ENCODE measurements at places on chromosomes 2 and 18.

DNA sequence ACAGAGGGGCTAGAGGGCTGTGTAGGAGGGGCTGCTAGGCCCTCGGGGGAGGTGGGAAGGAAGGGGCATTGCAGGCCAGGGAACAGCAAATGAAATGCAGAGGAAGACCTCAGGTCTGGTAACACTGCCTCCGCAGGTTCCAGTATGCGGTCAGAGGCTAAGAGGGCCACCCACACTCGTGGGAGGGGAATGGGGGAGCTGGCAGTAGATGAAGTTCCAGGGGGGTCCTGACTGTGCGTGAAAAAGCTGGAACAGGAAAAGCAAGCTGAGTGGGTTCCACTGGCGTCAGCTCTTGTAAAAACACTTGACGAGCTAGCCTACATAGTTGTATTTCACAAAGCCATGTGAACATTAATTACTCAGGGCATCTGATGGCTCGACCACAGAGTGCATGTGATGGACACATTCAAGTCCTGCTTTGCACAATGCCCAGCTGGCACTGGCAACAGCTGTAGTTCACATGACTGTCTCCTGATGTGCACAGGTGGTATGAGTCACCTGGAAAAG lies 29.0 kb upstream of the PTPN4 start:
- no peak for DNase-seq

GRCh38 chr2:15845737-15846405 lies 94.5 kb upstream of the MYCN start:
- DNase-seq = no peak

DNA sequence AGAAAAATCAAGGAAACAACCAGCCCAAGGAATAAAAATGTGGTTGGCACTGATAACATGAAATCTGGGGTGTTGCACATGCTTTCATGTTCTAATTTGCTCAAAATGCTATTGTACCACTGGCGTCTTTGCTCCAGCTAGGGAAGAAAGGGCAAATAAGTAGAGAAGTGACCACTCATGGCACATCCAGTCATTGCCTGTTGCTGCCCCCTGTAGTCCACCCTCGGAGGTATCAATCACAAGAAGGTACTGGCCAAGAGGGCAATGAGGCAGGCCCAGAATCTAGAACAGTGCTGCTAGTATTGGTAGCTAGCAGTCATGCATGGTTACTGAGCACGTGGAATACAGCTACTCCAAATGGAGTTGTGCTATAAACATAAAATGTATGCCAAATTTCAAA lies 213.4 kb downstream of the CDCA7 start:
- peak; percentile 26 for DNase-seq

DNA sequence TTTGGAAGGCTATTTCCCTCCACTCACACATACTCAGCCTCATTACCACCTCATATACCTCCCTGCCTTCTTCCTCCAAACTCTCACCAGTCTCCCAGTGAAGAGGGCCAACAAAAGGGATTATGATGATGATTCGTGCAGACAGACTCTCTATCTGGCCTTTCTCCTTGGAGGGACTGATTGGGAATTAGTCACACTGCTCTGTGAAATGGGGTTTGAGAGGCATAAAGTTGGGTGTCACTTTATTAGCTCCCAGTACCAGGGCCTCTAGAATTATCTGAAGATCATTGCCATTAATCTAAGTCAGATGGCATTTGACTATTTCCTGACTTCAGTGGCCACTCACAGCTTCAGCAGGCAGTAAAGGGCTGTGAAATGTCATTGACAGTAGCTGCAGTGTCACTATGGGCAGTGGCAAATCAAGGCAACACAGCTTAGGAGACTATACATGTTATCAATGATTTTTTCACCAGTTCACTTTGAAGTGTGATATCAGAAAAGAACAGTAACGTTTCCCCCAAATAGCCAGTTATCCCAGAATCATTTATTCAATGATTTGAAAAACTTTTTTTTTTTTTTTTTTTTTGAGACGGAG lies 17.4 kb downstream of the CNRIP1 start:
- no peak for DNase-seq
